ENCODE measurements at places on chromosomes 16 and 17.

DNA sequence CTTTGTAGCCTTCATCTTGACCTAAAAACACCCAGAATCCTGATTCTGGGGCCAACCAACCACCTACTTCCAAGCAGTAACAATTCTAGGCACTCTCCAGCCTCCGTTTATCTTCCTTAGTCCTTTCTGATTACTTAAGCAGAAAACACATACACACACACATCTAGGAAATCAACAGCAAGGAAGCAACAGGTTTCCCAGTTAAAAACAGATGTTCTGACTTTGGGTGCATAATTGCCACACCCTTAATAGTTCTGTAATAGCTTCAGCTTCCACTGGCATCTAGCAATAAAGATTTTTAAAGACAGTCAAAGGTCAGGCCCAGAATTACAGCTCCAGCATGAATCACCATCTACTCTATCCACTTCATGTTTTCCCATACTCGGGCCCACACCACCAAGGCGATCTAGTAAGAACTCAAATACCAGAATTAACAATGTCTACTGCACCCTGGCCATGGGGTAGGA, 2.6 kb downstream of the ARHGAP17 start:
- no peak for DNase-seq

- DNase-seq = no peak
Observed at GRCh38 chr16:87647431-87648185, 45.3 kb downstream of the JPH3 start.

GRCh38 chr16:23464196-23464595, 11.2 kb upstream of the COG7 start:
- no peak for DNase-seq

GRCh38 chr17:44360826-44361225, 2.8 kb downstream of the FAM171A2 start:
- DNase-seq = no peak

Data from islet precursor cell (in vitro differentiated cells).